HEK293T (cell line): ENCODE measurements at places on chromosomes 4 and X.
A peak's percentile ranks its signal among the peaks of the same experiment; 100 is the strongest.

DNA sequence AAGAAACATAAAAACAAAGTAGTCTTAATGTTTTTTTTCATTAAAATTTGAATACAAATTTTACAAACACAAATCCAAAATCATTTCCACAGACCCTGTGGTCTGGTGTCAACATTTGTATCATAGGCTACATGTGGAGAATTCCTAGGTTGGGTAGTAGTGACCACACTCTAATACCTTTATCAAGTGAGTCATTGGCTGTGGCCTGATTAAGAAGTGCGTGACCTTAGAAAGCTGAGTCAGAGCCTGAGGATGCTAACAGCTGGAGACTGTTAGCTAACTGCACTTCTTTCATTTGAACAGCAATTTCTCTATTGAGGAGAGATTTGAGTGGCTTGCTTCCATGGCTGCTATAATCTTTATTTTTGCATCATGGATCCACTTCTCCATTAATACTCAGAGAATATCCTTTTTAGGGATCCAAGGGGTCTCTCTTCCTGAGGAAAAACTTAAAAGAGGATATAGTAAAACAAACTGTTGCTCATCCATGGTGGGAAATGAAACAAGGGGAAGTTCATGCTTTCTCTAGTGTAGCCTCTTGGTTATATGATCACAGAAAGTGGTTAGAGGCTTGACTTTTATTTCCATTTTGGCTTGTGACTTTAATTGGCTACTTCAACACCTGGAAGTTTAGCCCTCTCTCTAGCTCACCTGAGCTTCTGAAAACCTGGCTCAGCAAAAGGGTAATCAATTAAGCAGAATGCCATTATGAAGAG is 335.8 kb downstream of the PABPC4L start:
- DNase-seq: peak; percentile 7

- no peak for DNase-seq
Observed at GRCh38 chrX:31609130-31609529, 537.3 kb upstream of the FTHL17 start.

DNA sequence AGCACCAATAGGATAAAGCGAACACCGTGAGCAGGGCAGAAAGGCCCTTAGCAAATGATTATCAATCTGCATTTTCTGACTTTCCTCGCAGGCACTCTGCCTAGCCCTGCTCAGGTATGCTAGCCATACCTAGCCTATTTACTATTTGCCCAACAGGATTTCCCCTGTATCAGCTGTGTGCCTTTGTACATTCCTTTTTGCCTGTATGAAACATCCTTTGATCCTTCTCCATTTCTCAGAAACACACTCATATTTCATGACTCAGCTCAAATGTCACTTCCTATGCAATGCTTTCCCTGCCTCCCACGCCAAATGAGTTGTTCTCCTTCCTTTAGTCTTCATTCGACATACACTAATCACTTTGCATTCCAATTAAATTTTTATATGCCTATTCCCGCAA is 37.2 kb downstream of the PCDH7 start:
- no peak for DNase-seq

DNA sequence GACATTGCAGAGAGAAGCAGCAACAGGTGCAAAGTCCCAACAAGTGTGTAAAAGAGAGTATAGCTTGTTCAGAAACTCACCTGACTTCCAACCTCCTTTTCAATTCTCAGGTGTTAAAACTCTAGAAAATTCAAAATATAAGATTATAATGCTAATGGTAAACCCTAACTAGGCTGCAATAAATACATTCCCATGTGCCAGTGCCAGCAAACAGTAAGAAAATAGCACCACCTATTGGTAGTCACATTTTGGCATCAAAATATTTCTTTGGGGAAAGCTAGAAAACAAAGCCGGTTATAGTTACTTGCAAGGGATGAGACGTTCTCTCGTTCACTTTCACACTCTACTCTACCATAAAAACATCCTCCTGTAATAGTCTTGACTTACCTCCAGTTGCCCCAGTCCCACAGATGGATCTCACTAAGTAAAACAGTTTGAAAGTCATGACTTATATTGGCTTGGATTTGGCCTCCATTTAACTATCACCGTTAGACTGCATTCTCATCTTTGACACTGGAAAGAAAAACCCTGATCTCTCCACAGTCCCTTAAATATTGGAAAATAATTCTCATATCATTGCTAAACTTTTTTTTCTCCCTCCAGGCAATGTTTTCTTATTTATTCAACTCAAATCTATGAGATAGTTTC is 9.6 kb downstream of the BMP3 start:
- peak; percentile 35 for DNase-seq

DNA sequence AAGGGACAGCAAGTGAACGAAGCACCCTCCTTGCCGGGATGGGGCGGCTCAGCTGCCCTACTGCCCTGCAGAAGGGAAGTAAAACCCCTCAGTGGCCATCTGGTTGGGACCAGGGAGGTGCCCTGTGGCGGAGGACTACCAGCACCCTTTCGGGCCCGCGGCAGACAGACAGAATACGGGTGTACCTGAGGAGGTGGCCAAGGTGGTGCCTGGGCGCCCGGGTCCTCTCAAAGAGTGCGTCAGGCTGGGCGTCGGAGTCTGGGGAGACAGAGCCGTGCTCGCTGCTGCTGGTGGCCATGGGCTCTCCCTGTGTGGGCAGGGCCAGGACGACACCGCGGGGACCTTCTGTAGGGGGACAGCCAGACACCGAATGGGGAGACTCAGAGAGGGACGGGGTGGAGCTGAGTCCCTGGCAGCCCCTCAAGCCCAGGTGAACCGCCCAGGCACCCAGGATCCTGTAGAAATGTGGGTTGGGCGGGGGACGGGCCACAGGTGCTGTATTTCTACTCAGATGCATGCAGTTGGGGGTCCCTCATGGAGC is 29.7 kb downstream of the PDHA1 start:
- no peak for DNase-seq

- no peak for DNase-seq
Observed at GRCh38 chr4:88015659-88016295, 8.3 kb downstream of the PKD2 start.

DNA sequence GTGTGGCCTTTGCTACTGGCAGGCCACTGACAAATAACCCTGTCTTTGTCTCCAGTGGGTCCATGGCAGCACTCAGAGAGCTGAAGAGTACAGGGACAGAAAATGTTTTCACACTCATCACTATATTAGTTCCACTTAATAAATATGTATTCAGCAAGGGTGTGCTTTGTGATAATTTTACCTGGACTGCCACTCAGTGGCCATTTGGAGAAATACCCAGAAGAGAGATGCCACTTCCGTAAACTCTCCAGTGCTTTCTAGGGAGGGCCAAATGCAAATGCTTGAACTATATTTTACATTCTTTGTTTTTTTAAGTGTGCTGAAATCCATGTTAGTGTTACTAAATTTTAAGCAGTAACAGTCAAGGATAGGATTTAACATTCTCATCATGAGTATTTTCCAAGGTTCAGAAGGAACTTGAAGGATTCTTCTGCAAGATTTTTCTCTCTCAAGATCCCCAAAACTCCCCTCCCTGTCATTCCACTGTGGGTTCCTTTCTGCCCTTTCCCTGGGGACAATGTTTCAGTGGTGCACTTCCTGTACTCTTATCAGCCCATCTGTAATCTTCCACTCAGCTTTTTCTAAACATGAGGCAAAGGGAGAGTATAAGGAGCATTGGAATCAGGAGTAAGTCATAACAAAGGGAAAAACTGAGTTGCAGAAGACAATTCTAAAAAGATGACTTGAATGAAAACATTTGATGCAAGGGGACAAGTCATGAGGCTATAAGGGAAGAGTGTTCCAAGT is 46.0 kb downstream of the TFDP3 start:
- peak; percentile 38 for DNase-seq

DNA sequence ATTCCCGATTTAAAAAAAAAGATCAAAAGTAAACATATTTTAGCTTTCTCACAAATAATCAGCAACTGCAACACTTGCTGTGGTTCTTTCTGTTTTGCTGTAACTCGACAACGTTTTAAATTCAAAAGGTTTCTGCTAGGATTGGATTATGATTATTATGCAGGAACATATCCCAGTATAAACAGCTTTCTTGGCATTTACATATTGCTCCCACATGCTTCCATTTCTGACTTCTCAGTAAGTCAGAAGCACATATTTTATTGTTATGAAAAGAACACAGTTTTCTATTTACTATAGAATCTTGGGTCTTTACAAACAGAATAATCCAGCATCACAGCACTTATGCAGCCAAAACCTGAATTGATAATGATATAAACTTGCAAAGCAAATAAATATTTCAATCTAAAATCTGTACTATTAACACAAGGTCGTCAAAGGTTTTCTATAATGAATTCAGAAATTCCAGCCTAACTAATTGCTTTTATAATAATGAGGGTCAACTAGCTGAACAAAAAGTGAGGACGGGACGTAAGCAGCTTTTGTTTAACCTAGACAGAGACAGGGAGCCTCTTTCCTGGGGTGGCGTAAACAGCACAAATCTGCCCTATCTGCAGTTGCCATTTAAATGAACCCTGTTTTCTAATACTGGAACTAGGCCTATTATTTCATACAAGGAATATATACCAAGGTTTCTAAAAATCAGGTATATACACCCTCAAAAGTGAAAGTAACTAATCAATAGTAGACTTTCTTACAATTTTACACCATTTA is 9.8 kb upstream of the PCDH18 start:
- no peak for DNase-seq

DNA sequence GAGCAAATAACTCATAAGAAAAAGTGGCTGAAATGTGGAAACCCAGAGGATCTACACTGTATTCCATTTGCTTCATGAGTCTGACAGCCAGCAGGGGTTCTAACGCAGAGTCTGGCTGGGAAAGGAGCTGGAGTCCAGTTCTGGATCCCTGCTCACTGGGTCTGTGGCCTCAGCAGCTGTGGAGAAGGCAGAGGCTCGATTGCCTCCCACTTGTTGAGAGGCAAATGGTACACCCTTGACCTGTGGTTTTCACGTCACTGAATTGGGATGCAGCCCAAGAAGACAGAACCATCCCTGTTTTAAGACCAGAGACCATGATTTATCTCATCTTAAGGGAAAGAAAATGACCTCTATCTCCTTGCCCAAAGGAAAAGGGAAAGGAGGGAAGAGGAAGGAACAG is 147.0 kb upstream of the NOCT start:
- DNase-seq: no peak

- DNase-seq: no peak
Observed at GRCh38 chr4:186329372-186329771, 63.4 kb downstream of the F11 start.

GRCh38 chr4:100208964-100209363 is 18.7 kb upstream of the DDIT4L start:
- DNase-seq: no peak

DNA sequence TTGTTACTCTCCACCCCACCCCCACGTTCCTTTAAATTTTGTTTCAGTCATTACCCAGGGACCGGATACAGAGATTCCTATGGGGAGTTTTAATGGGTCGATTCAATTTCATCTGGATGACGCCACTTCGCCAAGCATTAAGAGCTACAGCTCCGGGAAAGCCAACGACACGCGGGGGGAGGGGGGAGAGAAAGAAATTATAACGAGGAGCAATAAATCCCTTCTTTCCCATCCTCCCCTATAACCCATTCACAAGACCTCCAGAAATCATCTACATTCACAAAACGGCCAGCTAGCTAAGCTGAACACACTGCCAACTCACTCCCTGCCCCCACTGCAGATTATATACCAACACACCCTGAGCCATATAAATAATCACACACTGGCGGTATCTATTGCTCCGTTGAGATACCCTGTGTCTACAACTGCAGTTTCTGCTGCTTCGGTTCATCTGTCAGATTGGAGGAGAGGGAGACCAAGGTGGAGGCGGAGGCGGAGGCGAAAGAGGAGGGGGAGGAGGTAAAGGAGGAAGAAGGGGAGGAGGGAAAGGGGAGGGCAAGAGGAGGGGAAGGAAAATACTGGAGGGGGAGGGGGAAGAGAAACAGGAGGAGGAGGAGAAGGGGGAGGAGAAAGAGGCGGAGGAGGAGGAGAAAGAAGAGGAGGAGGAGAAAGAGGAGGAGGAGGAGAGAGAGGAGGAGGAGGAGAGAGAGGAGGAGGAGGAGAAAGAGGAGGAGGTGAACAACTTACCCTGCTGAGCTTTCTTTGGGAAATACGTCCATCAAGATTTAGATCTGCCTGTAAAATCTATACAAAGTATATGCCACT is 113.9 kb upstream of the VAMP7 start:
- peak; percentile 60 for DNase-seq

- no peak for DNase-seq
Observed at GRCh38 chr4:153519687-153520086, 53.5 kb downstream of the TMEM131L start.

GRCh38 chr4:165175879-165176278 is 31.5 kb upstream of the KLHL2 start:
- no peak for DNase-seq

- no peak for DNase-seq
Observed at GRCh38 chrX:118824173-118824730, 628 bp downstream of the ZCCHC12 start.

- DNase-seq: no peak
Observed at GRCh38 chrX:129798456-129798855, 18.7 kb downstream of the SASH3 start.

DNA sequence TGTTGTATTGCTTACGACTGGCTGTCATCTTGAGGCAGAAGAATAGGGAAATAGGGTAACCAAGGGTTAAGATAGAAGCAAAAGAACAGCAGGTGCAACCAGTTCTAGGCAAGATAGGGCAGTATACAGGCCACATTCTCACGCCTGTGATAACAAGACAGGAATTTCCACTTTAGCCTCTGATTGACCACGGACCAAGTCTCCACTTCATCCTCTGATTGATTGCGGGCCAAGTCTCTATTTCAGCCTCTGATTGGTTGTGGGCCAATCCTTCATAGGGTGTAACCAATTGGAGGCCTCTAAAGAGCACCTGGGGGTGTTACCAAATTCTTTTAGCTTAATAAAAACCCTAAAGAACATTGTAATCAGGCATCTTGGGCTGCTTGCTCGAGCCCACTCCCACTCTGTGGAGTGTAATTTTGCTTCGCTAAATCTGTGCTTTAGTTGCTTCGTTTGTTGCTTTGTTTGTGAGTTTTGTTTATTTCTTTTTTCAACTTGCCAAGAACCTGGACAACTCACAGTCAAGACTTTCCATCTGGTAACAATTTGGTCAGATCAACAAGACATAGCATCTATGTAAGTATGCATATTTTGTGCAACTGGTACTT is 8.7 kb upstream of the TBC1D9 start:
- no peak for DNase-seq

GRCh38 chr4:165464813-165465381 is 86.1 kb downstream of the CPE start:
- peak; percentile 50 for DNase-seq

GRCh38 chrX:105821471-105822121 is 743 bp upstream of the NRK start:
- peak; percentile 11 for DNase-seq

DNA sequence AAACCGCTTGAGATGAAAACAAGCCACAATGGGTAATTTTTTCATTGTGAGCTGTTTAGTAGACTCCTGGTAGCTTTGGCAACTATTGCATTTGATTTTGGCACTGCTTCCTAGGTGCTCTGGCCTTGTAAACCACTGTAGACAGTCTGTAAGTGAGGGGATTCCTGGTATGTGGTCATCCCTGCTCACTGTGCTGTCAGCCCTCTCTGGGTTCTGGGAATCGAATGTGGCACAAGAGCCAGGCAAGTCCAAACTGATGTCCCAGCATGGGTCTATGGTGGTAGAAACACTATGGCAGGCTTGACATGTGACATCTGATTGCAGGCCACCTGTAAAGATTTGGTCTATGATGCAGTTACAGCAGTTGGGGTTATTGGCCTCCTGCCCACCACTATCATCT is 2.5 kb downstream of the USP51 start:
- DNase-seq: no peak

GRCh38 chr4:183907871-183908683 is 3.0 kb downstream of the STOX2 start:
- no peak for DNase-seq
